Neural crest cell (in vitro differentiated cells): ENCODE measurements at places on chromosomes 3 and 15. TPM values are rescaled to one million over a fixed set of nuclear protein-coding genes. Genes with fewer than 3 reads are reported as not detected.

DNA sequence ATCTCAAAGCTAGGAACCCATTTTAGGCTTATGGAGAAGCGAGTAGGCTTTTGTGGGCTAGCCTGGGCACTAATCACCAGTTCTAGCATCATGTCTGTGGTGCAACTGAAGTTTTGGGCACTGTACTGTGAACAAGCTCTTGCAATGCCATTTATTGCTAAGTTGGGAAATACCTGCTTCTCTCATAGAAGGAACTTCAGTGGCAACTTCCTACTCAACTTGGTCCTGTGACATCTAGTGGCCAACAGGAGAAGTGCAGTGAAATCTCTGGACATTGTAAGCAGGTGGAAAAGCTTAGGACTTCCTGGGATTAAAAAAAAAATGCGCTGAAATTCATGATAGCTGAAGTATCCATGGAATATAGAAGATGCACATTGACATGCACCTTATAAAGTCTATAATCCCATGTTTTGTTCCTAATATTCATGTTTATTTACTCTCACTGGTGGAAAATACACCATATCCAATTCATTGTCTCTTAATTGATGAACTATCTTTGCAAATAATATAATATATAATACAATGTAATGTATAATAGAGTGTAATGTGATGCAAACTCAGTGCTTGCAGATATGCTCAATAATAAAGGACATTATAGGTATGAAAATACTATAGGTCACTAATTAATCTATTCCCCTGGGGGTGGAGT lies 6.5 kb upstream of the ALDH1A3 start:
- DNase-seq: peak; percentile 56

GRCh38 chr15:53962646-53963561 lies 15.3 kb upstream of the UNC13C start:
- DNase-seq: peak; percentile 47

Gene AGBL1
- 0.05 and 0.07 TPM in 2 replicates for total RNA-seq

DNA sequence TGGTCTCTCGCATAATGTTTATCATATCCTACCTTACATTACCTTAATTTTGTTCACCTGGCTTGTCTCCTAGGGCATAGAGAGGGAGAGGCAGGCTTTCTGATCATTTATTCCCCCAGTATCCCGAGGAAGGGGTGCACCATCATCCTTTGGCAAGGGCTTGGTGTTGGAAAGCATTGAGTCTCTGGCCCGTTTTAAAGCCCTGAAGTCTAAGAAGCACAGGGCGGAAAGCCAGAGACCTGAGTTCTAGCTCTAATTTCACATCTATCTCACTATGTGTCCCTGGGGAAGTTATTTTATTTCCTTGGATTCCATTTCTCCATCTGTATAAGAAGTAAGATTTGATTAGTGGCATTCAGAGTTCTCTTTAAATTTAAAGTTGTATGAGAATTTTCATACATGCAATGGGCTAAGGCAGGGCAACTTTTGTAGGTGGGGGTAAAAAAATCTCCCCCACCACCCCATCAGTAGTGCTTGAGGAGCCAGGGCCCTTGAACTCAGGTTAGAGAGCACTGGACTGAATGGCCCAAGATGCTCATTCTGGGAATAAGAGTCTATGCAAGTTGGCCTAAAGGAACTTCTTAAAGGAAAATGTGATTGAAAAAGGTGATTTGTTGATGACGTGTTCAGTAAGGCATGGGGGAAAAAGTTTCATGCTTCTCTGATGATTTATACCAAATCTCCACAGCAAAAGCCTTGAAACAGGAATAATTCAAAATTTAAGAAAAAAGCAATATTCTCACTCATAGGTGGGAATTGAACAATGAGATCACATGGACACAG lies 10.1 kb downstream of the TMC3 start:
- DNase-seq: no peak

Gene STRA6
- total RNA-seq: 138 and 146 TPM in 2 replicates

- no peak for DNase-seq
These were observed 3.1 kb upstream of the BNC1 start for GRCh38 chr15:83287541-83288027.

- DNase-seq: no peak
These were observed 648.6 kb upstream of the ZNF385D start for GRCh38 chr3:22399566-22399965.

GRCh38 chr15:80114114-80114513 lies 38.7 kb upstream of the FAH start:
- DNase-seq: no peak

GRCh38 chr3:11145888-11146287 lies 8.4 kb upstream of the HRH1 start:
- DNase-seq: no peak

Gene PRR23C
- total RNA-seq: not detected in 2 replicates

- DNase-seq: no peak
These were observed 770.8 kb upstream of the BCHE start for GRCh38 chr3:166607933-166608521.

Gene SLC22A14
- total RNA-seq: not detected in 2 replicates

GRCh38 chr3:196631682-196632045 lies 7.8 kb upstream of the NRROS start:
- DNase-seq: no peak

Gene POTEB3
- total RNA-seq: not detected in 2 replicates

Gene AADAC
- not detected in 2 replicates for total RNA-seq

GRCh38 chr3:185356499-185356898 lies 6.4 kb upstream of the MAP3K13 start:
- DNase-seq: no peak

Gene SLC12A1
- 0.16 and 0.20 TPM in 2 replicates for total RNA-seq

Gene MINDY4B
- not detected in 2 replicates for total RNA-seq
